ENCODE measurements at places on chromosomes 16 and 17.

DNA sequence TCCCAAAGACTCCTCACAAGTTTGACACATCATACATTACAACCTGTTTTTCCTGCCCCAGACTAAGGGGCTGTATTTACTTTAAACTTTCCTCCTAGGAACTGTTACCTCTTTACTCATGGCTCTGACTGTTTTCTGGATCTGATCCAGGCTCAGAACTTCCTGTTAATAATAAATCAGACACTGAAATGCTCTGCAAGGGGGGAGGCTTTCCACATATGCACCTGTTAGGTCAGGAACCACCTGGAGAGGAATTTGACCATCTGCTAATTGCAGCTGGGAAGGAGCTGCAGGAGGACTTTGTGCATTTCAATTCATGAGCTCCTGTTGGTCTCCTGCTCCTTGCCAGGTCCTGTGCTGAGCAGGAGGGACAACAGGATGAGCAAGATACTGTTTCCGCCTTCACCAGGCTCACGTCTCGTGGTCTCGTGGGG, 476.9 kb upstream of the CDH5 start:
- peak; percentile 13 for DNase-seq

GRCh38 chr17:74430706-74431567, 951 bp upstream of the GPRC5C start:
- peak; percentile 62 for DNase-seq

DNA sequence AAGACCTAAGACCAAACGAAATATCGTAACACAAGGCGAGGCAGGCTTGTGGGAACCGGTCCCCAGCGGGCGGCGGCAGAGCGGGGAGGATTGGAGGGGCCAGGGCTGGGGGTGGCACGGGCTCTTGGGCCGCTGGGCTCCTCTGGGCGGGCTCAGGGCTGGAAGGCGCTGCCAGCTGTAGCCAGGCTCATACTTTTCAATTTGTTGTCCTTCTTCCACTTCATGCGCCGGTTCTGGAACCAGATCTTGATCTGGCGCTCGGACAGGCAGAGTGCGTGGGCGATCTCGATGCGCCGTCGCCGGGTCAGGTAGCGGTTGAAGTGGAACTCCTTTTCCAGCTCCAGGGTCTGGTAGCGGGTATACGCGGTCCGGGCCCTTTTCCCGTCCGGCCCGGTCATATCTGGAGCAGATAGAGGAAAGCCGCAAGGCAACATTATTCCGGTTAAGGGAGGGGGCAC, 1.5 kb downstream of the HOXB5 start:
- no peak for DNase-seq

DNA sequence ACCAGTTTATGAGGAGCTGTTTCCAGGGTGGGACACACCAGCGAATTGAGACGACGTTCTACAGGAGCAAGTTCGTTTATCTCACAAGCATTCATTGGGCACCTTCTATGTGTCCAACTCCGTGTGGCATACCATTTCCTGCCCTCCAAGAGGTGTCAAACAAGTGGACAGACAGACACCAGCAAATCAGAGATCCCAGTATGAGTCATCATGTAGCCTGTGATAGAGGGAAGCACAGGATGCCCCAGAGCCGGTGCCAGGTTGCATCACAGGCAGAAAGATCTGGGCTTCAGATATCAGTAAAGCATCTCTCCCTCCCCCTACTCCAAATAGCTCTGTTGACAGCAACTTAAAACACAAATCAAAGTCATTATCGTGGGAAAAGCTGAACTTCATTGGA, 31.8 kb upstream of the MAF start:
- peak; percentile 26 for DNase-seq

- DNase-seq, result no peak
Observed at GRCh38 chr16:60755907-60756306, 1280.3 kb downstream of the CDH8 start.

GRCh38 chr17:61362852-61363600, 36.6 kb upstream of the TBX2 start:
- no peak for DNase-seq

- DNase-seq, result peak; percentile 67
Observed at GRCh38 chr16:11949527-11949926, 7.7 kb upstream of the NPIPB2 start.

DNA sequence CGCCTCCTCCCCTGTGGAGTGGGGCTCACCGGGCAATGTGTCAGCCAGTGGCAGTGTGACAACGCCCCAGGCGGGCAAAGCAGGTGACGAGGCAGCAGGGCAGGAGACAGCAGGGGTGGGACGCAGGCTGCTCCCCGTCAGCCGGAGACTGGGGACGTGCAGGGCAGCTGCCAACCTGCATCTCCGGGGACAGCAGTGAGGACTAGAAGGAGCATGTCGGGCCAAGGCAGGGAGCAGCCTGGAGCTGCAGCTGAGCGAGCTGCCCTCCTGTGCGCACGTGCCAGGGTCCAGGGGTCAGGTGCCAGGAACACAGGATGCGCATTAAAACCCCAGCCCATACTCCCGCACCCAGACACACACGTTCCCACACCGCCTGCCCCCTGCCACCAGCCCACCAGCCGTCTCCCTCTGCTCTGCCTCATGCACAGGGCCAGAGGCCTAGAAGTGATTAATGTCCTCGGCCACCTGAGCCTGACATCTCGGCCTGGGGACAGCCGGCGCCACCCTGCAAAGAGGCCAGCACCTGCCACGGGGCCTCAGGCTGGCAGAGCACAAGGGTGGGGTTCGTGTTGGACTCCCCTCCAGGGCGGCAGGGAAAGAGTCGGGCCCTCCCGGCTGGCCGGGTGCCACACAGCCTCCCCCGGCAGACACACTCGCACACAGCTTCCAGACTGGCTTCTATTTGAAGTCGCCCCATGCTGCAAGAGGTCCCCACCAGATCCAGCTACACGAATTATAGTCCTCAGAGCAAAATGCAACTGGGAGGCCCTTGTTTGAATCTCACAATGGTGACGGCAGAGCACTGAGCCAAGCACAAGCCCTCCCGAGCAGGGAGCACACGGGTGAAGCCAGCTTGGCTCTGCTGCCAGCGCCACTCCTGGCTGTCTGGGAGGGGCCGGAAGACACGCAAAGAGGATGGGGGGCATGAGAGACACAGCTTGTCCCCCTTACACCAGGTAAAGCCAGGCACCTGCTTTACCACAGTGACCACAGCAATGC, 90.4 kb downstream of the RBFOX3 start:
- DNase-seq, result no peak

GRCh38 chr17:41178341-41178740, 320 bp upstream of the KRTAP4-2 start:
- DNase-seq, result peak; percentile 51

GRCh38 chr17:5978496-5978895, 91.7 kb upstream of the WSCD1 start:
- DNase-seq, result no peak

- DNase-seq, result no peak
Observed at GRCh38 chr17:28827672-28828071, 14.9 kb downstream of the FAM222B start.

GRCh38 chr17:61806081-61806828, 57.1 kb downstream of the BRIP1 start:
- DNase-seq, result no peak

- DNase-seq, result no peak
Observed at GRCh38 chr16:58252716-58253115, 42.1 kb downstream of the PRSS54 start.

DNA sequence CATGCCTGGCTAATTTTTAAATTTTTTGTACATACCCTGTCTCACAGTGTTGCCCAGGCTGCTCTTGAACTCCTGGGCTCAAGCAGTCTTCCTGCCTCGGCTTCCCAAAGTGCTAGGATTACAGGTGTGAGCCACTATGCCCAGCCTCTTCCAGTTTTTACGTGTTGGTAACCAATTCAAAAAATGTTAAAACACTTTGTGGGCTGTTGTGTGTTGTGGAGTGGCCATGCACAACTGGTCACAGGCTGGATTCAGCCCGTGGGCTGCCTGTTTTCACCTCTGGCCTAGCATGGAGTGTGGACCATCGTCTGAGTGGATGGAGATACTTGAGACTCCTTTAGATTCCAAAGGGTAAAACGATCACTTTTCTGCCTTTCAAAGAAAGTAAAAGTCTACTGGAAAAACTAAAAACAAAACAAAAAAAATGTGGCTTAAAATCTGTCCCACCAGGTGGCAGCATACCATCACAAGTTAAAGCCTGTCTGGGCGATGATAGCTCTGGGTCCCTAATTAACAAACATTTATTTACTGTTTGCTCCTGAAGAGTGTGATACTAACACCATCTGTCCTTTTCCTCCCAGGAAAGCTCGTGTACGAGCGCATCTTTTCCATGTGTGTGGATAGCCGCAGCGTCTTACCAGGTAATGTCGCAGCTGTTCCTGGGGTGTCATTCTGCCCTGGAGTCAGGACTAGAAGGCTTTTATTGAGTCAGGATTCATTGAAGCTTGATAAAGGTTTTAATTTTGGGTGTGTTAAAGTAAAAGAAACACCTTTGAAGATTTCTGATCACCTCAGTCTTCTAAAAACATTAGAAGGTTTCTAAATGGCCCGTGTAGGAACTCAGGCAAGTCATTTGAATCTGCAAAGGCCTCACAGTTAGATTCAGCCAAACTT, 45.8 kb downstream of the VPS35L start:
- peak; percentile 17 for DNase-seq

GRCh38 chr17:56815711-56816110, 18.0 kb downstream of the C17orf67 start:
- DNase-seq, result peak; percentile 48

DNA sequence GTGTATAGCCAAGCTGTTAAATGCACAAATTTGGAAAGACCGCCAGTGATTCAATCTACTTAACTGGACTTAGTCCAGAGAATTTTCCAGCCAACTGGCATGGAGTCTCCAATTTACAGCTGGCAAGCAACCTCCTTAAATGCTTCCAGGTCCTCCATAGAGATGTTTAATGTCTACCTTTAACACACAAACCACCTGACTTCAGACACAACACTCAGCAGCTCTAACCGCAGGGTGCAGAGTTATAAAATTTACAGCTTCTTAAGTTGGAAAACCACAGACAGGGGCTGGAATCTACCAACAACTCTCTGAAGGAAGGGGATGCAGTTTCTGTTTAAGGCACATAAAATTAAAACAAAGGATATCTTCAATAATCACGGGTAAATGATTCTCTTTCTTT, 106.9 kb downstream of the SYCE1L start:
- no peak for DNase-seq

DNA sequence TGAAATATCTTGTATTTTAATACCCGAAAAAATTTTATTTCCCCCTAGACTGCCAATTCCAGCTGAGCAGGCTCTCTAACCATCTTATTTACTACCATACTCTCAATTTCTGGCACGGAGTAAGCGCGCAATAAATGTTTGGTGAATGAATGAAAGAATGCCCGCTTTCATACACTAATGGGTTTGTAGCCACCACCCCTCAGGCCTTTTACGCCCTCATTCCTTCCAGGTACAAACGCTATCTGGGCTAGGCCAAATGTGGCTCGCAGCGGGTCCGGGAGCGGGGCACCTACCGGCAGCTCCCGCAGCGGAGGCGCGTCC, 536 bp upstream of the PLD2 start:
- no peak for DNase-seq

DNA sequence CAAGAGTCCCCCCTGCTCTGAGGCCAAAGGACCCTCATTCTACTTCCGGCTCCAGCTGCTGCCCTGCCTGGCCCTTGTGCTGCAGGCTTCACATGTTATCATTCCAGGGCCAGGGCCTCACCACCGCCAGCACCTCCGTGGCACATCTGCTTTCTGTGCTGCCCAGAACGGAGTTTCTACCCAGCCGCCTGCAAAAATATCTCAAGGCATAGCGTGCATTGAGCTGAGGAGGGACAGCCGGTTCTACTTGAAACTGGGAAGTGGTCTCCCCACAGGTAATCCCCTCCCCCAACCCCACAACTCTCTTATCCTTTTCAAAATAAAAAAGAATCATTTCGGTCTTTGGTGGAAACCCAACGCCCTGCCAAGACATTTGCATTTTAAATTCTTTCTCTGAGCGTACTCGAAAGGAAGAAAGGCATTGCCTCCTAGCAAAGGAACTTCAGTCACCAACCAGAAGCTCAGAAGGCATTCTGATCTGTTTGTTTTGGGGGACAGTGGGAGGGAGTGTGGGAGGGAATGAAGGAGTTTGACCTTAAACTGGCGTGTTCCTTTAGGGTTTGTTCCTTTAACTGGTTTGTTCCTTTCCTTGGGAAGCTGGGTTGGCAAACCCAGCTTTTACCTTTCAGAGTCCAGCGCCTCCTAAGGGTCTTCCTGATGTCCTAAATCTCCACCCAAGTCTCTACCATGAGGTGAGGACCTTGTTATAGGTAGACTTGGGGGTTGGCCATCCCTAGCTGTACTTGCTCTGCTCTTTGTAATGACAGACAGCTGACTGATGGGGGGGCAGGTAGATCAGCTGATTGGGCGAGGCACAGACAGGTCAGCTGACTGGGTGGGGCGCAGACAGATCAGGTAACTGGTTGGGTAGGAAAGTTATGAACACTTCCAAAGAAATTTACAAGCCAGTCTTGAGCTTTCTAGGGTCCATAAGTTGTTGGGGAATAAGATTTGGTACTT, 33.4 kb upstream of the PIK3R6 start:
- DNase-seq, result no peak

- DNase-seq, result no peak
Observed at GRCh38 chr17:59707971-59708430, 547 bp downstream of the VMP1 start.

DNA sequence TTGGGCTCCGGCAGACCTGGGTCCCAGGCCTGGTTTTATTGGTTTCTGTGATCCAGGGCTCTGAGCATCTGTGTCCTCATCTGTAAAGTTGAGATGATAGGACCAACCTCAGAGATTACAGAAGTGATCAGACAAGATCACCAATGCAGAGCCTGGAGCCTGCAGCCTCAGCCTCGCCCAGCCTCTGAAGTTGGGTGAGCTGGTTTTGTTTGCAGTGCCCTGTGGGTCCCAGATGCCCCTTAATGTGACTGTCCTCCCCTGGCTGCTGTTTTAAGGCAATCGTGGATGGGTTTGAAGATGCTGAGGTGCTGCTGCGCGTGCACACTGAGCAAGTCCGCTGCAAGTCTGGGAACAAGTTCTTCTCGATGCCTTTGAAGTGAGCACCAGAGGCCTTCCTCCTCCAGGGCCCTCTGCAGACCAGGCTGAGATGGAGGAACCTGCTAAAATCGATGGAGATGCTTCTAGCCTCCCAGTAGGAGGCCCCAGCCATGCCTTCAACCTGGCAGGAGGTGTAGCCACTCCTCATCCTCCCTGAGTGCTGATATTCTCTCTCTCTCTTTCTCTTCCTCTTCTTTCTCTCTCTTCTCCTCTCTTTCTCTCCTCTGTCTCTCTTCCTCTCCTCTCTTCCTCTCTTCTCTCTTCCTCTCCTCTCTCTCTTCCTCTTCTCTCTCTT, 5.6 kb upstream of the MMP15 start:
- DNase-seq, result no peak

DNA sequence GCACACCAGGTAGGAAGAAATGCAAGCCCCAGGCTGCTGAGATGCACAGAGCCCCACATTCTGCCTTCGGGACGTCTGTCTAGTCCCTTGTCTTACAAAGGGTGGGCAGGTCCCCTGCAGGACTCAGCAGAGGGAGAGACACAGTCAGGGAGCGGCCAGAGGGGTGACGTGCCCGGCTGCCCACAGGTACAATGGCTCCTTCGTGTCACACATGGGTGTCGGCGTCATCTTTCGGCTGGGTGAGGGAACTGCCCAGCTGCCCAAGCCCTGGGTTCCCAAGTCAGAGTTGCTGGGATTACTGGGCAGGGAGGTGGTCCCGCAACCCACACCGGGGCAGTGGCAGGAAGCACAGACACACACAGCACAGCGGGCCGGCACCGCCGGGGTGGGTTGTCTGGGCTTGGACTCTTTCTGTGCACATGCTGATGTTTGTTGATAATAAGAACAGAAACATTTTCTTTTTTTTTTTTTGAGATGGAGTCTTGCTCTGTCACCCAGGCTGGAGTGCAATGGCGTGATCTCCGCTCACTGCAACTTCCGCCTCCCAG, 80.6 kb downstream of the JPH3 start:
- no peak for DNase-seq

GRCh38 chr17:34832376-34832775, 128.9 kb downstream of the CCT6B start:
- DNase-seq, result no peak

GRCh38 chr17:12646761-12647422, 18.8 kb upstream of the MYOCD start:
- DNase-seq, result no peak

Data from fibroblast of skin of back (primary cell).